ENCODE measurements at places on chromosomes 4 and X.
A peak's percentile ranks its signal among the peaks of the same experiment; 100 is the strongest.

- DNase-seq = no peak
Observed at GRCh38 chr4:180380733-180381132, 1862.5 kb upstream of the TENM3 start.

GRCh38 chr4:86117705-86118302, 242.0 kb downstream of the MAPK10 start:
- DNase-seq = peak; percentile 51

- no peak for DNase-seq
Observed at GRCh38 chr4:99878604-99879003, 15.6 kb downstream of the LAMTOR3 start.

DNA sequence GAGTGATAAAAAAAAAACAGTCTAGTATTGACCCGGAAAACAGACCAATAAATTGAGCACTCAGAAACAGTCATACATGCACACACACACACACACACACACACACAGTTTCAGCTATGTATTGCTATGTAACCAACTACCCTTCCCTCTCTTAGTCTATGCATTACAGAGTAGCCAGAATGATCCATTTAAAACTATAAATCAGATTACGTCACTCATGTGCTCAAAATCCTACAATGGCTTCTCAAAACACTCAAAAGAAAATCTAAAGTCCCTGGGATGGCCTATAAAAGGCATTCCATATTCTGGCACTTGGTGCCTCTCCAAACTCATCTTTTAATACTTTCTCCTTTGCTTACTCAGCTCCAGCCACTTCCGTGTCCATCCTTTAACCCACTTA, 46.5 kb upstream of the ZIC3 start:
- no peak for DNase-seq

Measured in right forelimb (tissue), 1 donor.